Activated naive CD4-positive, alpha-beta T cell treated with anti-CD3 and anti-CD28 coated beads, Interleukin-2, amount 50 U/mL, for 72 hours (primary cell): ENCODE measurements at places on chromosomes 5 and 9.

GRCh38 chr9:71001780-71002386, 119.5 kb downstream of the TRPM3 start:
- peak; percentile 3 for DNase-seq

DNA sequence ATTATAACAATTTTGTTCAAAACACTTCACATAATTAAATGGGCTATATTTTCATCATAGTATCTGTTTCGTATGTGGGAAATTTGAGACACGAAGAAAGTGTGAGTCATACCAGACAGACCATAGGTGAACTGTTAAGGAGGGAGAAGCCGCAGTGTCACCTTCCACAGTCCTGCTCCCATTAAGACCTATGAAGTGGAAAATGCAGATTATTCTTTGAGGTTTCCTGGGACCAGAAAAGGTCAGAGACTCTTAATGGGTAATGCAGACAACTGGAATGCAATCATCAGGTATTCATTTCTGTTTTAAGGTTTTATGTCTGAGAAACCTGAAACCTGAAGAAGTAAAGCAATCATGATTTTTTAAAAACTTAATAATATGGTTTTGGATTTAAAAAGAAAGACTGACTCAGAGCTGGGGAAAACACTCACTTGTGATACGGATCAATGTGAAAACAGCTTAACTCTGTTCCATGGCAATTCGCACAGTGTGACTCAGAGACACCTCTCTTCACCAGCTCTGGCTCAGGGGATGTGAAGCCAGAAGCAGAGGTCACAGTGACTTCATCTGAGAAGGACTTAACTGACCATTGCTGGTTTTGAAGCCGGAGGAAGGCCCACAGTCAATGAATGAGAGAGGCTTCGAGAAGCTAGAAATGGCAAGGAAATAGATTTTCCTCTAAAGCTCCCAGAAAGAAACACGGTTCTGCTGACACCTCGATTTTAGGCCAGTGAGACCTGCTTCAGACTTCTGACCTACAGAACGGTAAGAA, 17.2 kb upstream of the GCNT1 start:
- peak; percentile 49 for DNase-seq

GRCh38 chr9:76610011-76610352, 151.0 kb downstream of the GCNT1 start:
- no peak for DNase-seq

GRCh38 chr5:125293726-125294125, 547.3 kb upstream of the ZNF608 start:
- DNase-seq = no peak

DNA sequence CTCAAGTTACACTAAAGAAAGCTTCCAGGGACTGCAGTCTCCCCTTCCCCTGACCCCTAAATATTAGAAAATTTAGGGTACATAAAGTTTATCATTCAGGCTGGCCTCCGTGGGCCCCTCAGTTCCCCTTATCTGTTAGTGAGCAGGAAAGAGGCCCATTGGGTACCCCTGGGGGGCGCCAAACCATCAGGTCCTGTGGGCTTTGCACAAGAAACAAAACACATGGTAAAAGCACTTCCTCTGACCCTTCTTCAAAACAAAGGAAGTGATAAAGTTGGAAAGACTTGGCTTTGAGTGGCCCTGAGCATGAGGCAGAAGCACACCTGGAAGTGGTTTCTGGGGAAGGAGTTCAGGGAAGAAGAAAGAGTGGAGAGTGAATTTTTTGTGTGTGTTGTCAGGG, 213.0 kb downstream of the SMARCA2 start:
- DNase-seq = no peak

- DNase-seq = no peak
Observed at GRCh38 chr5:38105801-38106200, 152.6 kb upstream of the EGFLAM start.

DNA sequence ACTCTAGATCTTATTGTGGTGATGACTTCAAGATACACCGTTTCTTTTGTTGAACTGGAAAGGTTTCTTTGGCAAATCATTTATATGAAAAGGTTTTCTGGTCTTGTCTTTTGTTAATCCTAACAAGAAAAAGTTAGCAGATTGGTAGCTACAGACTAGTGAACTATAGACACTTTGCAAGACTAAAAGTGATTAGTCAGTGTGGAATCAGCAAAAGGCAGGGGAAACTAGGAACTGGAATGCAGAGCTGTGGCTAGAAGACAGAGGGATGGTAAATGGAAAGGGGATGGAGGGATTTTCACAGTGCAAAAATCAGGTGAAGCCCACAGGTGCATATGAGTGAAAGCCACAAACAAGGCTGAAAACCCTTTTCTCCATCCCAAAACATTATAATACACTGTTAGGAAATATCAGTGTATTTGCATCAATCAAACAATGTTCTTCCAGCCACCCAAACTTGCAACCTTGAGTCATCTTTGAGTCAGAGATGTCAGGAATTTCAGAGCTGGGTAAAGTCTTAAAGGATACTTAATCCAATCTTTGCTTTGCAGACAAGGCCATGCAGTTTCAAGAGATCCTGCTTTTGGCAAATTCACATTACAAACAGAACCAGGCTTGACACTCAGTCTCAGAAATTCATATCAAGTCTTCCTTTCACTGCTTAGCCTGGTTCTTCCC, 52.7 kb downstream of the PLK2 start:
- no peak for DNase-seq

- no peak for DNase-seq
Observed at GRCh38 chr9:15697446-15697851, 144.6 kb downstream of the CCDC171 start.

DNA sequence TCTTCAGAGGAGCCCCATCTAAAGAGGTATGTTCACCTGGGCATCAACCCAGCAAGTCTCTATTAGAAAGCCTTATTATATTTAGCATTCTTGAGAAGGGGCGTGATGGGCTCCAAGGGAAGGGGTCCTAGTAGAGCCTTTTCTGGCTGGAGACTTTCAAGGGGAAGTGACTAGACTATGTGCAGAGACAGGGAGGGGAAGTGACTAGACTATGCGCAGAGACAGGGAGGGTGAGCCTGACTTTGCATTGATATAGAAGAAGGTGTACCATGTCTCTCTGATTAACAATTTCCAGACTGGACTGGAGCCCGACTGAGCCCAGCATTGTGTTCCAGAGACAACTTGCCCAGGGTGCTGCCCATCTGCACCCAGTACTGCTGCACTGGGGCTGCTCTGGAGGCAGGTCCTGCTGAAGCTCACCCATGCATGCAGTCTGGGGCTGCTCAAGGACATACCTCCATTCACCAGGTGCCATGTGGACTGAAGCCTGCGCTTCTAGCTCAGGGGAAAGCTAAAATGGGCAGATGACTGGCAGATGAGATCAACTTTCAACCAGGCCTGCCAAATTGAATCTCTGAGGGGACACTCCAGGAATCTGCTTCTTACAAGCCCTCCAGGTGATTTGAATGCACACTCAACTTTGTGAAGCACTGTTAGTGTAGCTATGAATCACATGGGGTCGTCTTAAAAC, 83.0 kb upstream of the GNA14 start:
- no peak for DNase-seq

- no peak for DNase-seq
Observed at GRCh38 chr5:84131372-84131771, 253.3 kb downstream of the EDIL3 start.

DNA sequence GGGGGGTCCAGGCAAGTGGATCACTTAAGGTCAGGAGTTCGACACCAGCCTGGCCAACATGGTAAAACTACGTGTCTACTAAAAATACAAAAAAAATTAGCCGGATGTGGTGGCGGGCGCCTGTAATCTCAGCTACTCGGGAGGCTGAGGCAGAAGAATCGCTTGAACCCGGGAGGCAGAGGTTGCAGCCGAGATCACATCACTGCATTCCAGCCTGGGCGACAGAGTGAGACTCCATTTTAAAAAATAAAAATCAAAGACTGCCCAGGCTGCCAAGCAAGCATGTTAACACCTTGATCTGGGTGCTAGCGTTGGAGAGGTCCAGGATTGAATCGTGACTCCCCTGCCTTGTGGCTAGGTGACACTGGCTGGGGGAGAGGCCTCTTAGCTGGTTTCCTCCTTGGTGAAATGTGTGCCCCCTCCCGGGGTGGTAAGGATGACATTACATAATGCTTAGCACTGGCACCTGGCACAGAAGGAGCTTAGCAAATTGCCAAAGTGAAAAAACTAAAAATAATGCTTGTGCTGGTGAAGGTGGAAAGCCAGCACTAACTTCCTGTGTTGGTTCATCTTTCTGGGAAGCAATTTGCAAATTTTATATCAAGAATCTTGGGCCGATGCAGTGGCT, 2.2 kb upstream of the CIZ1 start:
- no peak for DNase-seq

- DNase-seq = no peak
Observed at GRCh38 chr5:170315154-170315553, 17.6 kb upstream of the LCP2 start.

GRCh38 chr9:71609448-71609830, 158.9 kb downstream of the CEMIP2 start:
- no peak for DNase-seq

- DNase-seq = no peak
Observed at GRCh38 chr5:139787257-139787567, 8.4 kb upstream of the PSD2 start.

GRCh38 chr5:68468322-68468721, 252.8 kb downstream of the PIK3R1 start:
- DNase-seq = no peak

- no peak for DNase-seq
Observed at GRCh38 chr9:97362777-97363545, 48.9 kb upstream of the TDRD7 start.

- DNase-seq = no peak
Observed at GRCh38 chr5:1658665-1659064, 134.9 kb upstream of the LPCAT1 start.

DNA sequence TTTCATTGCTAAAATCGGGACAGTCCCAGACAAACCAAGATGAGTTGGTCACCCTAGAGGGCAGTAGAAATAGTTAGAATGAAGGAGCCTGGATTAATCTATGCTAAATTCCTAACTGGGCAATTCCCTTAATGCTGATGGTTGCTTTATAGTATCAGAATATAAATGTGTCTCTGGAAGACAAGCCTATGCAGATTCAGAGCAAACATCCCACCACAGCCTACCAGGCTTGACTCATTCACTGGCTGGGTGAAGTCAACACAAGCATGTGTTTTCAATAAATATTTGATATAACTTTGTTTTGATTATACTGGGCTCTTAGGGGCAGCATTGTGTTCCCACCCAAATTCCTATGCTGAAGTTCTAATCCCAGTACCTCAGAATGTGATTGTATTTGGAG, 79.3 kb downstream of the RMI1 start:
- DNase-seq = no peak

DNA sequence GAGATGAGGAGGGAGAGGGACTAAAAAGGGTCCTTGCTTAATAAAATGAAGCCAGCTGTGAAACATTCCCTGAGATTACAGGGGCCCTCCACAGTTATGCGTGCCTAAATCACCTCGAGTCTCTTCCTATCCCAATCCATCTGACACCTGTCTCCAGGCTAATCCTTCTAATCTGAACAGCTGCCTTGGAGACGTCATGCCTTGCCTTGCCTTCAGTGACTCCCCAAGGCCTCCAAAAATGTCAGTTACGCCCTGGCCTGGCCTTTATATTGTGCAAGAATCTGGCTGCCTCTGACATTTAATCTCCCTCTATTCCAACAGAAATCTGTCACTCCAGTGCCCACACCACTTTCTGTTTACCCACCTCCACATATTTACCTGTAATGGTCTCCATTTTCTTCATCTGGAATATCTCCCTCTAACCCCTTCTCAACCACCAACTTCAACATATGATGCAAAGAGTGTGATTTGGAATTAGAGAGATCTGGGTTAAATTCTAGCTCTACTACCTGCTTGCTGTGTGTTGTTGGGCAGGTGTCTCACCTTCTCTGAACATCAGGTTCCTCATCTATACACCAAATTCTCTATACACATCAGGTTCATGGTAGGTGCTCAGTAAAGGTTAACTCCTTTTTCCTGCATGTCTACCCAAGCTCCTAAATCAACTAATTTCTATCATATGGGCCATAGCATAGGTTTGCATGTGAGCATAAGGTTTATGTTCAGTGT, 57.9 kb downstream of the PTCD2 start:
- DNase-seq = no peak
